ENCODE measurements at places on chromosomes 5 and 9.
A peak's percentile ranks its signal among the peaks of the same experiment; 100 is the strongest.

GRCh38 chr5:39228596-39228995, 9.2 kb upstream of the FYB1 start:
- no peak for DNase-seq

- DNase-seq: peak; percentile 51
These were observed at the start of gene ELOVL7 for GRCh38 chr5:60843936-60844905. Gene ELOVL7, minus strand, starts transcription at chr5:60844269. Its CDS starts 56,872 bp downstream, at chr5:60787397.

GRCh38 chr9:113511856-113512761, 48.6 kb downstream of the RGS3 start:
- peak; percentile 45 for DNase-seq

DNA sequence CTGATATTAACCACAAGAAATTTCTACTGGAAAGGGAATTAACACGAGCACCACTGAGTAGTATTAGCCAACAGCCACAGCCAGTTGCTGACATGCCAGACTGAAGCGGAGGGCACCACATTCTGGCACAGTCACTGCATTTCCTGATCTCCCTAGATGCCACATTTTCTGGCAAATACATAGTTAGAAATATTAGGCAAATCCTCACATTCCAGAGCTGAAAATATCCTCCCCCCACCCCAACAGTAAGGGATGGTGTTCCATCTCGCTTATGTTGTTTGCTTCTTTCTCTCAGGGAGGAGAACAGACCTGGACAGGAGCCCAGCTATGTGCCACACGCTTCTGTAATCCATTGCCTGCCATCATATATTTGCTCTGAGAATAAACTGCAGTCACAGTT, 32.8 kb upstream of the MCTP1 start:
- DNase-seq: no peak

- no peak for DNase-seq
These were observed 61.7 kb downstream of the PPP2R2B start for GRCh38 chr5:146816775-146817387.

DNA sequence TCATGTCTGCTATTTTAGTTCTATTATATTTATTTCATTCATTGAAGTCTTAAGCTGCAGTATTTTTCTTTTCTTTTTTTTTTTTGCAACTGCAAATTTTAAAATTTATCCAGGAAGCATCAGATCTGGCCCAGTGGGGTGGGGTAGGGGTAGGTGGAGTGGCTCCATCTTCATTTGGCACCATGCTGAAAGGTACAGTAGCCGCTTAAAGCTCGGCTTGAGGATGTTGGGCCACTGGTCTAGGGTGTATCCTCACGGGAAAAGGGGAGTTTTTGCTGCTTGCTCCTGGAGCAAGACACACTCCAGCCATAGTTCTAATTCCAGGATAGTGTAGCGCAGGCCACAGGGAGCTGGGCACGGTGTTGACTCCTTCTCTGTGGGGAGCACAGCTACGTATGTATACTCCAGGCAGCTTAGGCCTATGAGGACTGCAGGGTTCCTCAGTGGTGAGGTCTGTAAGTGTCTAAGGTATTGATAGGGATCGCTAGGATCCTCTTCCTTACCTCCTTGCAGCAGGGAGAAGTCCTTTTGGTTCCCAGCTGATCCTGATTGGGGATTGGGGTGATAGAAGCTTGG, 22.7 kb downstream of the RCL1 start:
- DNase-seq: no peak

DNA sequence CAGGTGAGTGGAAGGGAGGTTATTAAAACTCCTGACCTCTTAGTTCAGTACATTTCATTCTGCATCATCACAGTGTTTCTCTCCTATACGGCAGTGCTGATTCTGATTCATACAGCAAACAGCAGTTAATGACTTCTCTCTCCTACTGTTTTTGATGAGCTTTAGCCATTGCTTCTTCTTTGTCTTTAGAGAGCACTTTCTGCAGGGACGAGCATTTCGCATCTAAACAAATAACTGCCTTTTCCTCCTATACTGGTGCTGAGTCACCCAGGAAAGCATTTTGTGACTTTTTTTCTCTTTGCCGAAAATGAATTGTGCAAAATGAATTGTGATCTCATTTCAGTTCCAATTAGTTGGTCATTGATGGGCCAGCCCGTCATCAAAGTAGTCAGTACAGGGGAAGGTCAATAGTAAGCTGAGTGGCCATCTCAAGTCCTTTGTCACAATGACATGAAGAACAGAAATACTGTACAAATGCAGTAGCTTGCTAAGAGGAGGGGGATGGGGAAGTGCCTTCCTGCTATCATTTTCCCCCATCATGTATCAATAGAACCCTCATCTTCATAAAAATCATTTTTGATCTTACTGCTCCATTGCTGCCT, 98.5 kb downstream of the INSYN2B start:
- no peak for DNase-seq

- DNase-seq: no peak
These were observed 87.0 kb upstream of the TNC start for GRCh38 chr9:115204904-115205453.

GRCh38 chr9:114017741-114018715, 60.1 kb downstream of the AMBP start:
- no peak for DNase-seq

GRCh38 chr5:168808051-168808616, 229.0 kb upstream of the PANK3 start:
- no peak for DNase-seq

GRCh38 chr9:120592210-120592609, 12.2 kb upstream of the CDK5RAP2 start:
- DNase-seq: no peak

- DNase-seq: no peak
These were observed 12.8 kb upstream of the PDZD2 start for GRCh38 chr5:31626156-31626555.

DNA sequence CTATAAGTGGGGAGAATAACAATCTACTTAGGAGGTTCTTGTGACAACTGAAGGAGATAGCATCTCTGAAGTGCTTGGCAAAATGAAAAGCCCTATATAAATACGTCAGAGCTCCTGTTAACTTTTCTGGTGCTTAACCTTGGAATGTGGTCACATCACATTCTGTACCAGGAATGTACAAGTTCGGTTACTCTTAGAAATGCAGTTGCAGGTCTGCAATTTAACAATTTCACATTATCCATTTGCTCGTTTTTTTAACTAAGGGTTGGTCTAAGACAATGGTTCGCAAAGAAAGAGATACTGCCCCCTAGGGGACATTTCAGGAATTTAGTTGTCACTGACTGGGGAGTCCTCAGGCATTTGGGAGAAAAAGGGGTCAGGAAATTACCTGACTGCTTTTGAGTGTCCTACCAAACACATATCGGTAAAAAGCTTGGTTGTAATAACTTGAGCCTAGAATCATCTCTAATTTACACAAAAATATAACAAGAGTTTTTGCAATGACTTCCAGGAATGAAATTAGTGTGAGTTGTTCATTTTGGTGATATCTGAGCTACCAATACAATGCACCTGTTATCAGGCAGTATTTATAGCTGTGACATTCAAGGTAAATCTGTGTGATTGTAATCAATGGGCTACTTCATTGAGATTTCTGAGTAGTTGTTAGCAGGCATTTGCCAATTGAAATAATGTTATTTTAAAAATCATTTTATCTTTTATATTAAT, 5.4 kb upstream of the HBEGF start:
- peak; percentile 85 for DNase-seq

GRCh38 chr9:96327694-96328352, 25.8 kb upstream of the HSD17B3 start:
- DNase-seq: peak; percentile 67

DNA sequence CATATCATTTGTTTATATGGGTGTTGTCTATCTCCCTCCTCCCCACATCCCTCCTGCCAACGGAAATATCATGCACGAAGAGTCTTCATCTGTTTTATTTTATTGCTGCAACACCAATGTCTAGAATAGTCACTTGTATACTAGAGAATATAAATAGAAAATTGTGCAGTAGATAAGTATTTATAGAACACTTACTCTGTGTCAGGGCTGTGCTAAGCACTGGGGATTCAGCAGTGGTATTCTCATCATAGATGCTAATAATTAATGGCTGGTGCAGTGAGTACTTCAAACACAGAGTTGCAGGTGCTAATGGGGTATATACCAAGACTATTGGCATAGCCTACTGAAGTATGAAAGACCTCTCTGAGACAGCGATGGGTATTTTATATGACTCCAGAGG, 353.5 kb upstream of the CDH6 start:
- DNase-seq: no peak

GRCh38 chr5:172841-173251, 18.4 kb upstream of the LRRC14B start:
- DNase-seq: no peak

GRCh38 chr5:181189962-181190710, 14.9 kb downstream of the TRIM7 start:
- no peak for DNase-seq

- DNase-seq: no peak
These were observed 163.8 kb upstream of the RFX3 start for GRCh38 chr9:3689555-3689954.

GRCh38 chr5:149054416-149054815, 8.4 kb downstream of the SH3TC2 start:
- no peak for DNase-seq

- no peak for DNase-seq
These were observed 254.6 kb downstream of the SMARCA2 start for GRCh38 chr9:2269778-2270177.

DNA sequence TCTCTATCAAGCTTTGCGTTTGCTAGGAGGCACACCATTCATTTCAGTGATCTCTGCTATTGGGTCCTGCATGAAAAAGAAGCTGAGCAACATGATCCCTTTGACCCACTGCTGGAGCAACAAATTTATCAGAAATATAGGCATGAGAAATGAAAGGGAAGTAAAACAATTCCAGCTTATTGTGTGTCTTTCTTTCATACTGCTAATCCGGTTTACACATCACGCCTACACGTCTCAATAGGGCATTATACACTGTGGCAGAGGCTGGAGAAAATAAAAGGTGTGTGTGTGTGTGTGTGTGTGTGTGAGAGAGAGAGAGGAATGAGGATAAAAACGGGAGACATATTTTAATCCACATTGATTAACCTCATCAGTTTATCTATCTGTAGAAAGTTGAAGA, 2.4 kb downstream of the PTCH1 start:
- DNase-seq: no peak

- no peak for DNase-seq
These were observed 36.7 kb downstream of the PCA3 start for GRCh38 chr9:76800901-76801300.

- no peak for DNase-seq
These were observed 132.1 kb downstream of the KDM4C start for GRCh38 chr9:6889868-6890267.

- DNase-seq: no peak
These were observed 28.8 kb downstream of the CAMK4 start for GRCh38 chr5:111252799-111253545.
